ENCODE measurements at places on chromosomes 6 and 20.

- DNase-seq = no peak
These were observed 19.1 kb upstream of the PGK2 start for GRCh38 chr6:49806145-49806544.

DNA sequence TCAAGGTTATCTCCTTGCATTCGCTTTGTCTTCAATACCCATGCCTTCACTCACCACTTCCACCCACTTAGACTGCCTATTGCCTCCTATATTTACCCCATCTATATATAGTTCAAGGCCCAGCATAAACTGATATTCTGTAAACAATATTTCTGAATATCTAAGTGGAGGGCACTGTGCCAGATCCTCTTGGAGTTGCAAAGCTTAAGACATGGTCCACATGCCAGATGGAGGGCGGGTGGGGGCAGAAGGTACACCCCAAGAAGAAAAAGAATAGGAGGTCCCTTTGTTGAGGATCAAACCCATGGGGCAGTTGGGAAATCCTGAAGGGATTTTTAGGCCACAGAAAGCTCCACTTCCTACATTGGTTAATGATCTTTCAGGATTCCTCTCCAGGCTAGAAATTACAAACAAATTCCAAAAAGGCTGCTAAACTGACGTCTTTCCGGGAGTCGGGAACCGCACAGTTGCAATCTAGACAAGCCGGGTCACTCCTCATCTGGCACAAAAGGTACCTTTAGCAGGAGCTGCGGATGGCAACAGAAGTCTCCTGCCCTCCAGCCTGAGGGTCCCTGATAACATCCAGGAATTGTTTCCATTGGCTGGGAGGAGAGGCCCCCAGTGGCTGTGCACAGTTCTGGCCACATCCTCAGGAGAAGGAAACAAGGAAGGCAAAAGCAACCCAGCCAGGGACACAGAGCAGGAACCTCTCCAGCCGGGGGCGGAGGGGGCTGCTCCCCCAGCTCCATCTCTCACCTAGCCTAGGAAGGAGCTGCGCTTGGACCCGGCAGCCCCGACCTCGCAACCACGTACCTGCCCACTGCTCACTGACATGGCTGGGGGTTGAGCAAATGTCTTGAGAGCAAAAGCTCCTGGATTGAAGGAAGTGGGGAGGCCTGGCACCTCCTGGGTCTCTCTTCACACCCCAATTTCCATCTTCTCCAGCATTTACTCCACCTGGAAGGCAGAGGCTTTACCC is 5.9 kb upstream of the LPIN3 start:
- DNase-seq = no peak

- DNase-seq = no peak
These were observed 31.0 kb downstream of the KCNQ2 start for GRCh38 chr20:63441136-63442099.

GRCh38 chr20:4853757-4854560 is 132.2 kb downstream of the PRND start:
- no peak for DNase-seq

DNA sequence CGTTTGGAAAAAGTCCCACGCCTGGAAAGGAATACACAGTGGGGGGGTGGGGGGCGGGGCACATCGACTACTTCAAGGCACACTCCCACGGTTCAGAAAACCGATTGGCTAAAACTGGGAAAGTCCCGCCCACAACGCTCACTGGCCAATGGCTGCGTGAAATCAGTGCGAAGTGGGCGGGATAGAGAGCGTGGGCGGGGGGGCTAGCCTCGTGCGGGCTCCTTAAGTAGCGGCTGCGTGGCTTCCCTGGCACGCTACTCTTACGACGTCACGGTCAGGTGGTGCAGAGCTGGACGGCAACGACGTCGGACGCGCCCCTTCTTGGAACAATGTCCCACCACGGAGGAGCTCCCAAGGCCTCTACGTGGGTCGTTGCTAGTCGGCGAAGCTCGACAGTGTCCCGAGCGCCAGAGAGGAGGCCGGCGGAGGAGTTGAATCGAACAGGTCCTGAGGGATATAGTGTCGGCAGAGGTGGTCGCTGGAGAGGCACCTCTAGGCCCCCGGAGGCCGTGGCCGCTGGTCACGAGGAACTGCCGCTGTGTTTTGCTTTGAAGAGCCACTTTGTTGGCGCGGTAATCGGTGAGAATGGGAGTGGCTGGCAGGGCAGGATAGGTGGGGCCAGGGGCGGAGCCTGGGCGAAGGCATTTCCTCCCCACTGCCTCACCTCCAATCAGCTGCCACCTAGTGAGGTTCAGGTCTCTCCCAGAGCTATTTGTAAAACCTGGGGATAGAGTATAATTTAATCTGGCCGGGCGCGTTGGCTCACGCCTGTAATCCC is at the start of gene DDX43:
Gene DDX43, plus strand, starts transcription at position 252 of the 778 bp plus-strand sequence. Its CDS starts 78 bp downstream, at position 330.
- DNase-seq = no peak

- DNase-seq = no peak
These were observed 600 bp downstream of the XPO5 start for GRCh38 chr6:43575105-43575771.

DNA sequence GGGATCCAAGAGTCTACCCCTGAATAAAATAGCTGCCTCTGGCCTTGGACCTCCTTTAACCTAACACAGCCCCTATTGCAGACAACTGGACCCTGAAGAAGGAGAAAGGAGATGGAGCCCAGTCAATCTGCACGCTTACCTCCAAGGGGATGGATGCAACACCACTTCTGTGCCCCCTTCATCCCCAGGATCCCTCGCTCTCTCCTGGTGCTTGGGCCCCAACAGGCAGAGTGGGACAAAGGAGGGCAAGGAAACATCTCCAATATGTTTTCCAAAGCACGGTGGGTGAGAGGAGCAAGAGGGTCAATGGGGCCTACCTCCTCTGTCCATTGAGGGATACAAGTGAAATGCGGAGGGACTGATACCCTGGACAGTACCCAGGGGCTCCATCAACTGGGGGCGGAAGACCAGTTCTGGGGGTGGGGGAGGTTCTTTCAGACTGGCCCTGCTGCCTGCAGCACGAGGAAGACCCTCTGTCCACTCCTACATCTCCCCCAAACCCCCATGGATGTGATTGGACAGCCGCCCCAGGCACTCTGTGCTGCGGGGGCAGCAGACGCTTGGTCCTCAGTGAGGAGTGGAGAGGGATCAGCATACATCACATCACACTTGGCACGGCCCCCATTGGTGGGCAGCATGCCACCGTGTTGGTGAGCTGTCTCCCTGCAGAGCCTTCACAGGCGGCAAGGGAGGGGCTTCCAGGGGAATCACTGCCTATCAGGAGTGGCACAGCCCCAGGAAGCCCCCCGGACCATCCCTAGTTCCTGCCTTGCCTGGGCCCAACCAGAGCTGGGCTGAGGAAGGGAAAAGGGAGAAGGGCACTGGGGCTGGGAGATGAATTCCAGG is 70.6 kb downstream of the MRPL14 start:
- no peak for DNase-seq

- no peak for DNase-seq
These were observed 544.3 kb downstream of the KIF16B start for GRCh38 chr20:16028923-16029322.

- no peak for DNase-seq
These were observed 868.3 kb upstream of the FLRT3 start for GRCh38 chr20:15205719-15206118.

GRCh38 chr20:6685181-6685582 is 82.3 kb upstream of the BMP2 start:
- DNase-seq = no peak

- no peak for DNase-seq
These were observed 8.0 kb downstream of the MYLIP start for GRCh38 chr6:16136621-16137450.

- no peak for DNase-seq
These were observed 41.7 kb downstream of the MOCS1 start for GRCh38 chr6:39892490-39893129.

DNA sequence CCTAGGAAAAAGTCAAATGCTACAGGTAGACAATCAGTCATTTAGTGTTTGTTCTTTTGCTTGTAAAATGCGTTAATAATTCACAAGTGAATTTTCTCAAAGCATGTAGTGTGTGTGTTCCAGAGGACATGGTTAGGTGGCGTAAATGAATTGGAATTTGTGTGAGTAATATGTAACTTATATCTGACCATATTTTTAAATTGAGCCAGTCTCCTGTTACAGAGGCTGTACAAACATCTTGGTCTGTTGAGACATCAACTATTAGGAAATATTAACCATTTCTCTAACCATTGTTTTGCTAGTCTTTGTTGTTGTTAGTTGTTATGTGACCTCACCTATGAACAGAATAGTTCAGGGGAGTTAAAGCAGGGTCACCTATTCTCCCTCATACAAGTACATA is 22.7 kb downstream of the MCM8 start:
- DNase-seq = no peak

DNA sequence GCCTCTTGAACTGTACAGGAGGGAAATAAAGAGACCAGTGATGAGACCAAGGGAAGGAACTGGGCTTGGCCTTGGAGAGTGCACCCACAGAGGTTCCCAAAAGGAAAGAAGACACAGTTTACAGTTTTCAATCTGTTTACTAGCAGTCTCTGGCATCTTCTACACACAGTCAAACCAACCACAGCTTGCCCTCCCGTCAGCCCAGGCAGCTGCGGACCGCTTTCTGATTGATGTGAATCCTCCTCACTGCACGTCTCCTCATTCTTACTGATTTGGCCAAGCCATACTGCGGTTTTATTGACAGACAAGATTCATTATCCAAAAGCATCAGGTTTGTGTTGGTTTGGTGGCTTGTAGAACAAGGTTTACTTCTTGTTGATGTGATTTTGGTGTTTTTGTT is 104.5 kb upstream of the ASF1A start:
- DNase-seq = no peak

DNA sequence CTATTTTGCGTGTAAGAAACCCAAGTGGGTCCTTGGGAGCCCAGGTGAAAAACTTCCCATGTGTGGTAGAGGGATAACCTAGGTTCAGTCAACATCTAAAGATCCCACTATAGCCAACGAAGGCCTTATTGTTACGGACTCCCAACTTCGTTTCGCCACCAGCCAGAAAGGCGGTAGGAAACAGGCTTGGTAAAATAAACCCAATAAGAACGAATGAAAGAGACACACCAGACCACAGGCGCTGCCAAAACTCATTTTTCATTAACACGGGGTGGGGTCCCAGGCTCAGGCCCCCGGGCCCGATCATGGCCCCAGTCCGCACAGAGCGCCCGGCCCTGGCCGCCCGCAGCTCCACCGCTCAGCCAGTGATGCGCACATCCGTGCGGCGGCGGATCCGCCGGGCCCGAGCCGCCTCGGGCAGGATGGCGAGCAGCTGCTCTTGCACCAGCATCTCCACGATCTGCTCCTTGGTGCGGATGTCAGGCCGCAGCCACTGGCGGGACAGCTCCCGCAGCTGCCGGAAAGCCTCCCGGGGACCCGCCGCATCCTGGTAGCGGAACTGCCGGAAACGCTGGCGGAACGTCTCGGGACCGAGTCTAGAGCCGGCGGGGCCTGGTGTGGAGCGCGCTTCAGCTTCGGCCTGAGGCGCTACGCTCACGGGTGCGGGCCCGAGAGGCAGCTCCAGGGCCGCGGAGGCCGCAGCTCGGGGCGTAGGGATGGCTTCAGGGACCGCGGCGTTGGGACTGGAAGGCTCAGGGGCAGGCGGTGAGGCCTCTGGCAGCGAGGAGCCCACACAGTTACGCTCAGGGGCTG is 709 bp downstream of the SCAND1 start:
- peak; percentile 21 for DNase-seq

DNA sequence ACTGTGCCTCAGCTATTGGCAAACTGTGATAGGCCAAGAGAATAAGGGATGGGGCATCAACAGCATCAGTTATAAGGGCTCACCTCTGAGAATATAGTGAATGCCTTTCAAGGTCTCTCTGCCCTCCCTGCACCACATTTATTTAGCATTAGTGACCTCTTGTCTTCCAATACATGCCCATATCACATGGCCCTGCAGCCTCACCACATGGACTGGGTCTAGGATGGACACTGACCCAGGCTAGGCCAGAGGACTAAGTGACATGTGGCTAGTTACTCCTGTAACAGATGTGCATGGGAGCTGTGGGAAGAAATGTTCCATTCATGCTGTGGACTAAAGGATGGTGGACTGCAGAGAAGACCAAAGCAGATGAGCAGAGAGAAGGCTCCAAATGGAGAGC is 3.2 kb upstream of the BTN2A2 start:
- DNase-seq = no peak

GRCh38 chr6:25346064-25346463 is 66.9 kb downstream of the CARMIL1 start:
- DNase-seq = no peak

GRCh38 chr20:52614051-52614863 is 357.9 kb upstream of the TSHZ2 start:
- no peak for DNase-seq

GRCh38 chr6:140050101-140050995 is 675.9 kb upstream of the CITED2 start:
- DNase-seq = no peak

DNA sequence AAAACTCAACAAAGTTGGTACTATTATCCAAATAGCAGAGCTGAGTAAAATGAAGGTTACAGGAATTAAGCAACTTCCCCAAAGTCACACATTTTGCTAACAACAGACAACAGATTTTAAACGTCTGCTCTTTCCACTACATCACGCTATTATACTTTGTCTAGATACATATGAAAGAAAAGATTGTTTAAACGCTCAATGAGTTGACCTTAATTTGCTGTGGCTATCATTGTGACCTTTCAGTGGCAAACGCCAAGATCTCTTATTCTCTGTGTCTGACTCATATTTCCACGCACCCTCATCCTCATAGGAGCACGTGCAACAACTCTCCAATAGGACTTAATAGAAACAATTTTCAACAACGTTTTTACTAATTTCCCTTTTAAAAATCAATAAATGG is 540.1 kb downstream of the MAFB start:
- DNase-seq = no peak

- DNase-seq = no peak
These were observed 126.1 kb upstream of the UST start for GRCh38 chr6:148620579-148621298.

DNA sequence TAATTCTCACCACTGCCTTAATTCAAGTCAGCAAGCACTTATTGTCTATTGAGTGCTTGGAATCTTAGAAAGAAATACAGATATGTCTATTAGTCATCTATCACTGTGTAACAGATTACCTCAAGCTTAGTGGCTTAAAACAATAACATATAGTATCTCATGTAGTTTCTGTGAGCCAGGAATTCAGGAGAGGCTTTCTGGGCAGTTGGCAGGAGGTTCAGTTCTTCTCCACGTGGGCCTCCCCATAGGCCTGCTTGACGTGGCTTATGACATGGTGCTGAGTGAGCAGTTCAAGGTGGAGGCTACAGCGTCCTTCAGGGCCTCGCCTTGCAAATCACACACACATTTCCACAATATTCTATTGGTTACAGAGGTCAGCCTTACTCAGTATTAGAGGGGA is 69.7 kb downstream of the DTD1 start:
- DNase-seq = no peak

- no peak for DNase-seq
These were observed 35.4 kb upstream of the ANGPT4 start for GRCh38 chr20:951384-952169.

DNA sequence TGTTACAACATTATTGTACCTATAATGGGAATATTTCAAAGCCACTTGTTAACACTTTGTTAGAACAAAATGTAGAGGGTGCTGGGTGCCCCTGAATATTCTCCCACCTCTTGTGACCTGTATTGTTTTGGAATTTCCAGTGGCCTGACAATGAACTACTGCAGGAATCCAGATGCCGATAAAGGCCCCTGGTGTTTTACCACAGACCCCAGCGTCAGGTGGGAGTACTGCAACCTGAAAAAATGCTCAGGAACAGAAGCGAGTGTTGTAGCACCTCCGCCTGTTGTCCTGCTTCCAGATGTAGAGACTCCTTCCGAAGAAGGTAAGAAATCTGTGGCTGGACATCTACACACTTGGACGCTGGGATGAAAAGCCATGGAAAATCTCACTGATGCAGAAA is 28.9 kb downstream of the PLG start:
- DNase-seq = no peak

GRCh38 chr6:15911753-15912504 is 217.0 kb upstream of the MYLIP start:
- no peak for DNase-seq

Measured in activated CD8-positive, alpha-beta memory T cell treated with anti-CD3 and anti-CD28 coated beads for 1 hour (primary cell).